Epithelial cell of proximal tubule (primary cell): ENCODE measurements at places on chromosomes 3 and 15. TPM values are rescaled to one million over a fixed set of nuclear protein-coding genes. Genes with fewer than 3 reads are reported as not detected.

DNA sequence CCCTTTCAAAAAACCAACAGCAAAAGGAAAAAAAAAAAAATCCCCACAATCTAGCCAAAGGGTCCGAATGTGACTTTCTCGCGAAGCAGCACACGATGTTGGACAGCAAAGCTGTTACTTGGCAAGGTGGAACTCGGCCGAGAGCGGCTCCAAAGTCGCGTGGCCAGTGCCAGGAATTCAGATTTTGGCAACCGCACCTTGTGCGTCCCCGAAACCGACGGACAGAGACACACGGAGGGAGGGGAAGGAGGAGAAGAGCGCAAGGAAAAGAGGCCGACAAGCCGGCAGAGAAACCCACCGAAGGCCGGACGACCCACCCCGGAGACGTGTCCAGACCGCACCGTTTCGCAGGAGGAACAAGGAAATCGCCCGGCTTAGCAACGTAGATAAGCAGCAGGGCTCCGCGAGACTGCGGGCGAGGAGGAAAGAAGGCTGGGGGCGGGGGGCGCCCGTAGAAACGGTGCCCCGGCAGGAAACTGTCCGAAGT lies 517.3 kb downstream of the MECOM start:
- no peak for DNase-seq

GRCh38 chr15:52804526-52805081 lies 14.5 kb upstream of the ONECUT1 start:
- no peak for DNase-seq

- no peak for DNase-seq
Observed at GRCh38 chr15:35583863-35584528, 38.0 kb upstream of the DPH6 start.

DNA sequence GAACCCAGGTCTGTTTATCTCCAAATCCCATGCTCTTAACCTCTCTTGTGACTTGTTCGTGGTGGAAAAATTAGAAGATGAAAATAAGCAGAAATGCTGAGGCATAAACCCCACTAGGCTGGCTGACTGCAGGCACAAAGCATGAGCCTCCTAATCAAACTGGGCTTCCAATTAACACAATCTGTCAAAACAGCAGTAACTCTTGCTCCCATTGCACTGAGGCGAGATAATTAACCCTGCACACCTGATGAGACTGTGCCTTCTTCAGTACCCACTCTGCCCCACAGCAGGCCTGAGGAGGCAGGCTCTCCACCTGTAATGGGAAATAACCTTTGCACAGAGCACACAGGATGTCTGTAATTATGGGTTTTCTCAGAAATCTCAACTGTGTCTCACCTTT lies 284.4 kb upstream of the WNT5A start:
- DNase-seq = no peak

DNA sequence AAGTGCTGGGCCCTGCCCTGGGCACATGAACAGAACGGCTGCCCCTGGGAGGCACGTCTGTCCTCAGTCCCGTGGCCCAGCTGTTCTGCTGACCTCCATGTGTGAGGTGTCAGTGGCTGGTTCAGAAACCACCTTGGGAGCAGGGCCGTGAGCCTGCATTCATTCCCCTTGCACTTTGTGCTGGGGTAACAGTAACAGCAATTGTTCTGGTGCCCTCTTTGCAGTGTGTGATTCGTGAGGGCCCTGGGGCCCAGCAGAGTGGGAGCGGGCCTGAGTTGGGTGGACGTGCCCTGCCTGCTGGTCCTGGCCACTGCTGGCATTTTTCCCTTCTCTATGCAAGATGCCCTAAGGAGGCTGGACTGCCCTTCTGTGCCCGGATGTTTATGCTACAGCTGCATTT lies 50.4 kb upstream of the MYZAP start:
- DNase-seq = no peak

DNA sequence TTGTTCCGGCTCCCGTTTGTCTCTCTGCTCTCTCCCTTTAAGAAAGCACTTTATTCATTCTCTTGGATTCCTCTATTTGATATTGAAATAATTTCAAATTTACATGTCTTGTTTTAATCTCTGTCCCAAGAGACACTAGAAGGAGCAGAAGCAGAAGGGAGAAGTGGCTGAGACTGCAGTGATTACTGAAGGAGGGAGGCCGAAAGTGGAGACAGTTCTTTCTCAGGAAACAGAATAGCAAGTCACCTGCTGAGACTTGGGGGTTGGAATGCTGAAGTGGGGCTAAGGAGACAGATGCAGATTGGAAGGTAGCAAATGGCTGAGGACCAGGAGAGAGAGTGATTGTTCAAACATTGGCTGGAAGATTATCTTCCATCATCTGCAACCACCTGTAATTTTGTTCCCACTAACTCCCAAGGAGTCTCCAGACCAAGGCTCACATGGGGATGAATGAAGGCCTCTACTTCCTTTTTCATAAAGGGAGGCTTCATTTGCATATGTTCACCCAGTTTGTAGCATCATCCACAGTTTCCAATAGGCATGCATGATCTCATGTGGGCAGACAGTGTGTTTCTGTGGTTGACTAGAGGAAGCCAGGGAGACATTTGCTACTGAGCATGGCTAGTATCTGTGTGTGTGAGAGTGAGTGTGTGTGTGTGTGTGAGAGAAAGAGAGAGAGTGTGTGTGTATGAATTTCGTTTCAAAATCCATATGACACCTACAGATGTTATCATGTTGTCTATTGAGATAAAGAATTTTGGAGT lies 24.0 kb downstream of the LTF start:
- no peak for DNase-seq

GRCh38 chr3:9071936-9072666 lies 108.8 kb upstream of the RAD18 start:
- DNase-seq = no peak

DNA sequence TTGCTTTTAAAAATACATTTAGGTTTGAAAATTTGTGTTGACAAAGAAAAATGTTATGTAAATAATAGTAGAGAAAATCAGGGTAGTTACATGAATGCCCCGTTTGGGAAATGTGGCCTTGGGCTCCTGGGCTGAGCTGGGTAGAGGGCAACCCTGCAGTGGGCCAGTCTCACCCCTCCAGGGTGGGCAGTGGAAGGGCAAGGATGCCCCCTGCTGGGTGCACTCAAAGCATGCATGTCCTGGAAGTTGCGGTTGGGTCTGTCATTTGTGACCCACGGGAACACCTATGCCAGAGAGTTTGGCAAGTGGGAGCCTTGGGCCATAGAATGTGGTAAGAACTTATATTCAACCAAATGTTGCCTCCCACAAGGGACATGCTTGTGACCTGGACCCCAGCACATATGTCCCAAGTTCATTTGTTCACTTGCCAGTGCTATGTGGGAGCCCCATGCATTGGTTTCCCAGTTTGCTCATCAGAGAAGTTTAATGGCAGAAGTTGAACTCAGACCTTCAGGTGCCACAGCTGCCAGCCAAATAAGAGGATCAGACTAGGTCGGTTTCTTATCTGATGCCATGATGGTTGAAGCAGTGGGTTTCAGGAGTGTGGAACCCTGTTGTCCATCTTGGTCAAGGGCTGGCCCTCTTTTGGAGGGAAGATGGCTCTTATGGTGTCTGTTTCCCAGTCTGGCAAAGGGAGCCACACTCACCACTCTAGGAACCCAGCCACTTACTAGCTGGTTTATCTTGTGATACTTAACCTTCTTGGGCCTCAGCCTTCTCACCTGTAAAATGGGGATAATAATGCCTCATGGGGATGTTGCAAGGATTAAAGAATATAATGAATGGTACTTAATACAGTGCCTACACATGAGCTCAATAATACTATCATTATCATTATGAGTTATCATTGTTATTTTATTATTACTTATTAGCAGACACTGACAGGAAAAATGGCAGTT lies 2.5 kb upstream of the PLCB2 start:
- DNase-seq = no peak

DNA sequence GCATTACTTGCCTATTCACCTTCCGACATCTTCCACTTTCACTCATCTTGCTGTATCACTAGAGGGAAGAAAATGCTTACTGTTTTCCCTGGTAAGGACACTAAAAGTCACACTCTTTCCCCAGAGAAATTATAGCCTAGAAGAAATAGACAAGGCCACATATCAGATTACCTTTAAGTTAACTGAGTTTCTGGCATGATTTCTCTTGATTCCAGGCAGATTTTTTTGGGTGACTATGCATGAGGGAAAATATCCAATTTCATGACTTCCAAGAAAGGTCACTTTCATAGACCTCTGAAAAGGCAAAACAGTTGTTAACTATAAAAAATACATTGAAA lies 30.3 kb downstream of the TCF12 start:
- DNase-seq = no peak

DNA sequence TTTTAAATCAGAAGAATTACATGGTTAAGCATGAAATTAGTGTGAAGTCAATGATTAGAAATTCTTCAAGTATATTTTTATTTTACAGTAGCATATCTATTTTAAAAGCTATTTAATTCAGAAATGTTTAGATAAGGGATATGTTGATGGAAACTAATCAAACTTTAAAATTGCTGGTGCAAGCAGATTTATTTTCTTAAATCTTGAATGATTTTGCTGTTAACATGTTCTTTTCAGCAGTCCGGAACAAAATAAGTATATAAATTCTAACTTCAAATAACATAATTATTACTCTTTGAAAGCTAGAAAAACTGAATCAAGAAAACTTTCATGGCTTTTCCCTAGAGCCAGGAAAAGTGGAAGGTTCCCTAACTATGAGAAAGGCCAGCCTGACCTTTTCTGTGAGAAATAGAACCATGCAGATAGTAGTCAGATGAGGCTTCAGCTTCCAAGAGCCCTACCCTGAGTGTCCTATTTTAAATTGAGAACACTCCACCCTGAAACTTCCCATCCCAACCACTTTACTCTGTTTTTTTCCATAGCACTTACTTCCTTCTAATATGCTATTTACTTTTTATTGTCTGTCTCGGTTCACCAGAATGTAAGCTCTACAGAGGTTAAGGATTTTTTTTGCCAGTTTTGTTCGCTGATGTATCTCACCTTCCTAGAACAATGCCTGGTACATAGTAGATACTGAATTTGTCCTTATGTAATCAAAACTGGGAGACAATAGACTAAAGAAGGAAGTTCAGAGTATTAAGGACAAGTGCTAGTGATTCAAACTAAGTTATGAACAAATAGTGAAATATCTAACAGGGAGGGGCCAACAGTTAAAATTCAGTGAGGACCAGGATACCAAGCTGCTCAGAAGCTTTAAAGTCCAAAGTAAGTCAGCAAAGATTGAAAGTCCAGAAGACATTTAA lies 66.8 kb downstream of the CD200R1L start:
- no peak for DNase-seq

GRCh38 chr3:65858749-65859148 lies 180.0 kb downstream of the MAGI1 start:
- DNase-seq = no peak

DNA sequence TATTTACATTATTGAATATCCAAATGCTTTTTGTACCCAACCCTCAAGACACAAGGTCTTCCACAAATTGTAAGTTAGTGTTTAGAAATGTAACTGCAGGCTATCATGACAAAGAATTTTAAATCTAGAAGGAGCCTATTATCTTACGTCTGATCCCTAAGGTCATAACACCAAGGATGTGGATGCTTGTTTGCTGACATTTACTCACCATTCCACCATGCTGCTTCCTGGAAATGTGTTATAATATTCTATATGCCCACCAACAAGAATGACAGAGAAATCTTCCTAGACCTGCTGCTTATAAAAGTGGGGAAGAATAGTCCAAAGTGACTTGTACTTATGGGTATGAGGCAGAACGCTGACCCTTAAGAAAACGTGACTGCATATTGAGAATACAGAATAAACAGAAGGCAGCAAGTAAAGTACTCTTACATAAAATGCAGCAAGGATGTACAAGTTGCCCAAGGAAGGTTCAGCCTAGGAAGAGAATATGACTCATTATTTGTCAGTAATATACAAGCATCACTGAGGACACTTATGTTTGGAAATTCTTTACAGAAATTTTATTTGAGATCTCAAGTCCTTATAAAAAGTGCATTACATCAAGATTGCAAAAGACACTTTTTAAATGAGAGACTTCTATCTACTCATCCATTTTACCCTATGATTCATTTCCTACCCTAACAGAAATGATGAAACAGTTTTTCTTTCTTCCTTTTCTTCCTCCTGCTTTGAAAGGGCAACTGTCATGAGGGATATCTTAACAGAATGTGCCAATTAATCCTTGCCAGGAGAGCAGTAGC lies 59.6 kb downstream of the ESYT3 start:
- DNase-seq = peak; percentile 35

DNA sequence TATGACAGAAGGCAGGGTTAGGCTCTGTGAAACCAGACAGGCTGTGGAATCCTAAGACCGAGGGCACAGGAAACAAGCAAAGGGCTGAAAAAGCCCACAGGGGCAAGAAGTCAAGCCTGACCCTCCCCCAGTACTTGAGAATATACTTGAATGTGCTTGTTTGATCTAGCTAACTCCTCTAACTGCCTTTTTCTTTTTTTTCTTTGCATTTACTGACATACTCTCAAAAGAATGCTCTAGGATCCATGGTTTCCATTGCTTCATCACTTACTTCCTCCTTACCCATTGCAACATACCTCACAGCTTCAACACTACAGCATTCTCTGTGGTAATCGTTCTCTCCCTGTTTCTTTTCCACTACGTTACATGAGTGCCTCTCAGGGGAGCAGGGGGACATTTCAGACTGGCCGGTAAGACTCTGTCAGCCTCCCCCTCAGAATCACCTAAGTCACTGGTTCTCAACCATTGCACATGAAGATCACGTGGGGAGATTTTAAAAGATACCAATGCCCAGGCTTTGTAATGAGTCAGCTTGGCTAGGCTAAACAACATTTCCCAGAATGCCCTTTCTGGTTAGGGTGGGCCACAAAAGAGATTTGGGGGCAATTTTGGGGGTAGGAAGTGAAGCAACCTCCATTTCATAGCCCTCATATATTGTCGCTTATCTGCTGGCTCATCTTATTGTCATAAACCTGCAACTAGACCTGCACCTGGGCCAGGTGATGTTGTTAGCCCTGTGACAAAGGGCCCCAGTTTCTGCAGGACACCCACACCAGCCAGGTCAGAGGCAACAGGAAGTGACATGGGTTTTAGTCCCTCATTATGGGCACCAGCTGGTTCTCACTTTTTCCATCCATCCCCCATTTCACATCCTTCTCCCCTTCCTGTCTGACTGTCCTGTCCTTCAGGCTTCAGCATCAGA lies 24.6 kb upstream of the RSL24D1 start:
- DNase-seq = peak; percentile 95

The ILDR1 gene
- 2.2 and 2.8 TPM in 2 replicates for total RNA-seq

The ARMC8 gene
- 31.9 and 33.9 TPM in 2 replicates for total RNA-seq

The PLSCR2 gene
- not detected in 2 replicates for total RNA-seq

The PROS1 gene
- total RNA-seq = 4.3 and 10.0 TPM in 2 replicates

The SLC24A5 gene
- total RNA-seq = not detected in 2 replicates

The TGM5 gene
- total RNA-seq = 0.06 TPM in 1 of 2 replicates, not detected in the other

The PPP1R14D gene
- total RNA-seq = not detected in 2 replicates

The CAMKV gene
- not detected in 2 replicates for total RNA-seq
